ENCODE measurements at places on chromosomes 6 and 20.

GRCh38 chr20:19659448-19659847, 98.6 kb upstream of the RIN2 start:
- DNase-seq: no peak

GRCh38 chr6:121794630-121795029, 359.2 kb downstream of the GJA1 start:
- DNase-seq: no peak

DNA sequence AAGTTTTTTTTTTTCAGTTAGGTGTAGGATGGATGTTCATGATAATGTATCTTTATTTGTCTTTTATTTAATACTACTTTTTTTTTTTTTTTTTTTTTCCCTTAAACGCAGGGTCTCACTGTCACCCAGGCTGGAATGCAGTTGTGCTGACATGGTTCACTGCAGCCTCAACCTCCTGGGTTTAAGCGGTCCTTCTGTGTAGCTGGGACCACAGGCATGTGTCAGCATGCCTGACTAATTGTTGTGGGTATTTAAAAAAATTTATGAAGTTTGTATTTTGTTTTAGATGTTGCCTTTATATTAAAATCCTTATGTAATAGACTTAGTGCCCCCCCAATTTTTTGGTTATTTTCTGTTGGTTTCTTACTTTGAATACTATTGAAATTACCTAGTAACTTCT, 42.6 kb downstream of the NCOA3 start:
- peak; percentile 3 for DNase-seq

DNA sequence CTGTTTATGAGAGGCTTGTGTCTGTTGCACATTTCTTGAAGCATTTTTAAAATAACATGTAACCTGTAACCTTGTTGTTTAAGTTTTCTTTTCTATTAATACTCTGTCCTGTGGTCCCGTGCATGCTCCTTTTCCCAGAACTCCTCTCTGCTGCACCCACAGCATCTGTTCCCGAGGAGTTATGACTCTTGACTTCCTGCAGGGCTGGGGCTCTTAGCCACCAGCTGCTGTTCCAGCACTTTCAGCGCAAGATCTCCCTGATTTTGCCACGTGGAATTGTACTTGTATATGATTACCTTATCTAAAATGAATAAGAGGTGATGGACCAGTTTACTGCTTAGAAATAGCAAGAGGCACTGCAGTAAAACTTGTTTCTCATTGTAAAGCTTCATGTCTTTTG, 150.6 kb downstream of the QKI start:
- DNase-seq: no peak

DNA sequence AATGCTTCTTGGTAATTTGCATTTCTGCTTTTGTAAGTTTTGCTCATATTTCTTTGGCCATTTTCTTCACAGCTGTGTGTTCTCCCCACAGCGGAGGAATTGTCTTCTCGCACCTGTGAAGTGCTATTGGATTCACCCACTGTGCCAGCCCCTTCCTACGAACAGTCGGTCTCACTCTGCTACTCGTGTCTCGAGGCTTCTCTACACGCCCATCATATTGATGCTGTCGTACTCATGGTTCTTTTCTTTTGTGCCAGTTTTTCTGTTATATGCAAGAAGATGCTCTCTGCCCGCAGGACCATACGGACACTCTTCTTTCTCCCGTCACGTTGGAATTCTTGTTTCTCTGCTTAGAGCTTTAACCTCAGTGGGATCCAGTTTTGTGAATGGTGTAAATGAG, 200.3 kb downstream of the DLL1 start:
- DNase-seq: no peak

- peak; percentile 76 for DNase-seq
Measured at GRCh38 chr6:104525677-104526322, 333.9 kb downstream of the HACE1 start.

DNA sequence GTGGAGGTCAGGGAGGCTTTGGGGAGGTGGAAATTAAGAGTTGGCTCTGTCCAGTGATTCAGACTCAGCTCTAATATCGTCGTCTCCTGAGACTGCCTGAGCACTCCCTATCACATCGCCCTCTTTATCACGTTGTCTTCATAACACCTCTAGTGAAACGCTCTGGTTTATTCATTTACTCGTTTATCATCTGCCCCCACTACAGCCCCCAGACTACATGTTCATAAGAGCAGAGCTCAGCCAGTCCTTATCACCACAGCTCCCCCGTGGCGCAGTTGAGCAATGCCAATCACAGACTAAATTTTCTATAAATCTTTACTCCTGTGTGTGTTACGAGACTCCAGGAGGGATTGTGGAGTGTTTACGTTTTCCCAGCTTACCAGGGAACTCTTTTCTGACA, 316.2 kb downstream of the ADGRB3 start:
- DNase-seq: no peak

- DNase-seq: no peak
Measured at GRCh38 chr6:89186762-89187161, 30.4 kb downstream of the GABRR1 start.

DNA sequence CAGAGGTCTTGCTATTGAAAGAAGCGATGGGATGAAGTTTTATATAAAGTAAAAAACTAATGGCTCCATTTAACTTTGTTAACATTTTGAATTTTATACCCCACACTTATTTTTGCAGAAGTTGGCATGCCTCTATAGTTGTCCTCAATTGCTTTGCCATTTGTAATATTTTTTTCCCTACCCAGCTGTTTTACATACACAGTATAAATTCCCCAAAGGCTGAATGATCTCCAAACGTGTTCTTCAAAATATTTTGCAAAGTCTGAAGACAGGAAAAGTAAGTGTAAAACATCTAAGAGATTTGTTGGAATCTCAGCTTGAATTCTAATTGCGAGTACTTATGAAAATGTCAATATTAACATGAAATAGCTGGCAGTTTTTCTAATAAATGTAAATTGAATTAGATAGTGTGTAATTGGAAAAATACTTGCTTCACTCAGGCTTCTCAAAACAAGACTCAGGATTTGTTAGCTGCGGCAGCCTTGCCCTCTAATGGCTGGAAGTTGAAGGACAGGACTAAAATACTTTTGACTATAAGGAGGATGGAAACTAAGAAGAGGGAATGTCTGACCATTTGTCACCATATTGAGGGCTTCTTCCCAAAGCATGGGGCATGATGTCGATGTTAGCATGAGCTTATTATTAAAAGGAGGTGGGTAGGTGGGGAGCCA, 226.8 kb downstream of the UST start:
- DNase-seq: no peak

- no peak for DNase-seq
Measured at GRCh38 chr20:38429301-38429700, 5.8 kb downstream of the SNHG17 start.

- peak; percentile 55 for DNase-seq
Measured at GRCh38 chr6:41470331-41471063, 75.7 kb upstream of the FOXP4 start.

DNA sequence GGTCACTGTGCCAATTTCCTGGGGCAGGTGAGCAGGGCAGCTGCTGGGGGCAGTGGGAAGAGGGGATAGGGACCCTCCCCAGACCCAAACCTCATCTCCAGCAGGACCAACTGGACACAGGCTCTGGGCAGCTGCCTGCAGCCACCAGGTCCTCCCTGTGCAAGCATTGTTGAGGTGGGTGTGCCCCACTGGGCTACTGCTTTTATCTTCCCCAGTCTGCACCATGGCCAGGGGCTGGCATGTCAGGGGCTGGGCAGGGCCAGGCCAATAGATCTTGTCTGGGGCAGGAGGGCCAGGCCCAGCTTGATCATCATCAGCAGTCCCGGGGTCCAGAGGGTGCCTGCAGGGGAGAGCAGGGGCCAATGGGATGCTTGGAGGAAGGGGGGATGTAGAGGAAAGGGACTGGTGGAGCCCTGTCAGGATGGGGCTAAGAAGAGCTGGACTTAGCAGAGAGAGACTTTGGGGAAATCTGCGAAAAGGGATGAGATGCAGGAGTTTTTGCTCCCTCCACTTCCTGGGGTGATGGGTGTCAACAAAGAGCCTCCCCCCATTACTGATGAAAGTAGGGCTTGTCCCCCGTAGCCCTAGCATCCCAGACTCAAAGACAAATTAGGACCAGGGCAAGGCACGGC, 5.7 kb downstream of the EBF4 start:
- no peak for DNase-seq

GRCh38 chr6:157068691-157069324, 254.5 kb downstream of the TMEM242 start:
- no peak for DNase-seq

DNA sequence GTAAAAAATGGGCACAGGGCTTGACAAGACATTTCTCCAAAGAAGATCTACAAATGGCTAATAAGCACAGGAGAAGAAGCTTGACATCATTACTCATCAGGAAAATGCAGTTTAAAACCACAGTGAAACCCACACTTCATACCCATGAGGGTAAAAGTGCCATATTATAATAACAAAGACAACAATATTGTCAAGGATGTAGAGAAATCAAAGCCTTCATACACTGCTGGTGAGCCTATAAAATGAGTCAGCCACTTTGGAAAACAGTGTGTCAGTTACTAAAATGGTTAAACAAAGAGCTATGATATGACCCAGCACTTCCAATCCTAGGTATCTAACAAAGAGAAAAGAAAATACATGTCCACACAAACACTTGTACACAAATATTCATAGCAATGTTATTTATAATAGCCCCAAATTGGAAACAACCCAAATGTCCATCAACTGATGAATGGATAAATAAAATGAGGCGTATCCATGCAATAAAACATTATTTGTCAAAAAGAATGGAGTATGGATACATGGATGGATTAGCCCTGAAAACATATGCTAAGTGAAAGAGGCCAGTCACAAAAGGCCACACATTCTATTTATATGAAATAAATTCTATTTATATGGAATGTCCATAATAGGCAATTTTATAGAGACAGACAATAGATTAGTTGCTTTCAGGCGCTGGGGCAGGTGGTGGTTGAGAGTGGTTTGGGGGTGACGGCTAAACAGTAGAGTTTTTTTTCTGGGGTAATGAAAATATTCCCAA, 11.5 kb upstream of the IL20RA start:
- DNase-seq: no peak

DNA sequence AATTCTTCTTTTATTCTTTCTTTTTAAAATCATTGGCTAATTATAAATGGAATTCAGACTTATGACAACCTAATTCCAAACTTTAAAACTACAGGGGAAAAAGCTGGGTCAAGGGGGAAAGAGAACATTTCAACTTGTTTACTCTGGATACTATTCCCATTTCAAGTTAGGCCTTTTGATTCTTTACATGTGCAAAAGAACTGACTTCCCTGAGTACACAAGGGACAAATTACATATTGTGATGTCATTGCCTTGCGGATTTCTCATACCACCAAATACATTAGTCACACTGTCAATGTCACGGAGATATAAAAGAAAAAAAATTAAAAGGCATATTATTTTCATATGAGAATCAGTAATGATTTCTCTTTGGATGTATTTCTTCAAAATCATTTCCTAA, 96.5 kb upstream of the TBX18 start:
- no peak for DNase-seq

- no peak for DNase-seq
Measured at GRCh38 chr6:156474507-156475120, 302.6 kb upstream of the ARID1B start.
